ENCODE measurements at places on chromosomes 1 and 21.
A peak's percentile ranks its signal among the peaks of the same experiment; 100 is the strongest.

- no peak for DNase-seq
Observed at GRCh38 chr1:168833801-168834224, 104.8 kb upstream of the DPT start.

DNA sequence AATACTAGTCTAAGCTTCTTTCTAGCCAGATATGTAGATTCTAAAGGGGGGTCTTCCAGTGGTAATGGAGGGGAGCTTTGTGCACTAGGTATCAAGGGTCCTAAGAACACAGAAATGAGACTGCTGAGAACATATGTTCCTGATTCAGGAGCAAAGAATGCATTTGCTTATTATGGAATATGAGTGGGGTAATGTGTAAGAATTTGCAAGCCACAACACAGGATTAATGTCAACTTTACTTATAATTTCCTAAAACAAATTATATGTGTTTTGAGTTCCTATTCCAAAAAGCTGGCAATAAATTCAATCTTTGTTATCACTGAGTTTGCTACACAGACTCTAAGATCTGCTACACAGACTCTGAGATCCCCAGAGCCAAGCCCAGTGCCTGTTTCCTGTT, 357.0 kb upstream of the PTBP2 start:
- no peak for DNase-seq

DNA sequence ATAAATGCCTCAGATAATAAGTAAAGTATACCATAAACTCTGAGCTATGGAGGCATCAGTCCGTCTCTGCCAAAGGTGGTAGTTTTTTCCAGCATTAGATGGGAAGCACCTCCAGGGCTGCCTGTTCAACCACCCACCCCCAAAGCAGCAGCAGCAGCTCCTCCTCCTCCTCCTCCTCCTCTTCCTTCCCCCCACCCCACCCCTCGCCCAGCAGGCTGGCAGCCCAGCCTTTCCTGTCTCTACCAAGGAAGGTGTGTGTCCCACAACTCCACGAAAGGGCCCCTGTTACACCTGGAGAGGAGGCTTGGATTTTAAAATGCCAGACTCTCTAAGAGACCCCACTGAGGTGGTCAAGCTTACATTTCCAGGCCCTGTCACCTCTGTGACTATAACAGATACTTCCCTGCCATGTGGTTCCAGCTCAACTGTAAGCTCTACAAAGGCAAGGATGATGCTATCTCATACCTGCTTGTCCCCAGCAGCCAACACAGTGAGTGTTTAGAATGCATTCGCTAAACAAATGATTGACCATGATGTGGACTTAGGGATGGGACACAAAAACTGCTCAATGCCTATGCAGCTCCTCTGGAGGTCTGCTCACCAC, 76.7 kb downstream of the GFI1 start:
- DNase-seq = no peak

DNA sequence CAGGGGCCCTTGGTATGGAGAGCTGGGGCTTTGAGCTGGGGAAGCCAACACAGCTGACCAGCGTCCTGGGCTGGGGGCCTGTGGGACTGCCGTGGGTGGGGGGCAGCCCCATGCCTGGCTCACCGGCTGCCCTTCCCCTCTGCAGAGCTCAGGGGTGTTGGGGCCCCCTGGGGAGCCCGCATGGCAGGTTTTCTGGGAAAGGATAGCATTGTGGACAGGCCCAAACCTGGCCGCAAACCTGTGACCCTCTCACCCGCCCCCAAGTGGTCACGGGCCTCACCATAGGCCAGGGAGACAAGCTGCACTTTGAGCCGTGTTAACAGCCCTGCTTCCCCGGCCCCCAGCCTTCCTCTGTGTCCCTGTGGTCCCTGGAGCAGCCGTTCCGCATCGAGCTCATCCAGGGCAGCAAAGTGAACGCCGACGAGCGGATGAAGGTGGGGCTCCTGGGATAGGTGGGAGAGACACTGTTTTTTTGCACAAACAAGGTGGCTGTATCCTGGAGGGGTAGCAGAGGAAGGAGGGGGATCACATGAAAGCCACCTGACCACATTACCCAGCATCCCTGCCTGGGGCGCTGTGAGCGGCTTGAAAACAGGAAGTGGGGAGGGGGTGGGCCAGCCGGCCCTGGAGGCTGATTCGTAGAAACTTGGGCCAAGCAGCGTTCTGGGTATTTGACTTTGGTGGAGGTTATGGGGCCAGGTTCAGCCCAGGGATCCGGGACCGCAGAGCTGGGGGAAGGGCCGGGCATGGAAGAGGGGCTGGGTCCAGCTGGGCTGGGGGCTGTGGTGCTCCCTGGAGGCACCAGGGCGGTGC, 65.9 kb downstream of the PIK3CD start:
- peak; percentile 85 for DNase-seq

- DNase-seq = no peak
Observed at GRCh38 chr1:215899901-215900300, 332.8 kb downstream of the KCTD3 start.

- DNase-seq = no peak
Observed at GRCh38 chr1:43233631-43234030, 36.2 kb upstream of the TMEM125 start.

GRCh38 chr1:93186667-93187066, 6.1 kb downstream of the CCDC18 start:
- no peak for DNase-seq

GRCh38 chr1:168726719-168727118, 2.3 kb downstream of the DPT start:
- no peak for DNase-seq

DNA sequence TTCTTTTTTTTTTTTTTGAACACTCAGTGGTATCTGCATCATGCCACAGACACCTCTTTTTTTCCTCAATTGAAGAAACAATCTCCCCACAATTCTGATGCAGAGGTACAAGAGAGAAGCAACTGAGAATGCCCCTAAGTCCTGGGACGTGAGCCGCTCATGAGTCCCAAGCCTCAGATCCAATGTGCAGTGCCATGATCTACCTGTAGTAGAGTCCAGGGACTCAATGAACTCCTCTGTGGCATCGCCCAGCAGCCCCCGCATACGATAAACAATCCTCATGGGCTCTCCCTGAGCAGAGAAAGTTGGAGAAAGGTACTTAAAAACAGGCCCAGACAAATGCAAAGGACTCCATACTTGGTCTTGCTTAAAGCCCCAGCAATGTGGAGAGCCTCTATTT, 113.1 kb downstream of the UBR4 start:
- no peak for DNase-seq

DNA sequence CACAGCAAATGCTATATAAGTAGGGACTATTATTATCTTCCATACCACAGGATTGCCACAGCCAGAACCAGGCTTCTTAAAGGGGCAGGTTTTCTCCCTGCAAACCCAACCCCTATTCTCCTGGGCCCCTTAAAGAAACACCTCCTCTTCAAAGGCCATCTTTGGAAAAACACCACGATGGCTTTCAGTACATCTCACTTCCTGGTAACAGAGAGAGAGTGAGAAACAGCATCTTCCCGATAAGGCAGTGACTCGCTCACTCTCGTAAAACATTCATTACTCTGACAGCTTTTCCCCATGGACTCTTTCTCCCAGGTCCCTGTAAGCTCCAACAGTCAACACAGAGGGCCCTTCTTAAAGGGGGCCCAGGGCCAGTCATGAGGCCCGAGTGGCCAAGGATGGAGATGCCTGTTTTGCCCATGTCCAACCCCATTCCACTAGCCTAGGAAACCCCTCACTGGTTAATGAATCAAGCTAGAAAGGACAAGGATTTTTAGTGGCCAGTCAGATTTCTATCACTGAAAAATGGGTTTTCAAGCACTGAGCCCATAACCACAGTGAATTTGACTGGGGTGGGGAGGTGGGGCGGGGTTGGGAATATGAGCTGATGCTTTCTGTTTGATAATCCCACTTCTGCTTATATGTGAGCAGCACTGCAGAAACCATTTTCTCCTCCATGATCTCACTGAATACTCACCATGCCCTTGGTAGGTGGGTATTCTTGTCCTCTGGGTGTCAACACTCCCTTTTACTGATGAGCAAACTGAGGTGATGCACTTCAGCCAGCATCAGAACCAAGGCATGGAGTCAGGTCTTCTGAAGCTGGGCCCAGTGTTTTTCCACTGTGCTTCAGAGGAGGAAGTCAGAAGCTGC, 3.6 kb upstream of the NAV1 start:
- no peak for DNase-seq

DNA sequence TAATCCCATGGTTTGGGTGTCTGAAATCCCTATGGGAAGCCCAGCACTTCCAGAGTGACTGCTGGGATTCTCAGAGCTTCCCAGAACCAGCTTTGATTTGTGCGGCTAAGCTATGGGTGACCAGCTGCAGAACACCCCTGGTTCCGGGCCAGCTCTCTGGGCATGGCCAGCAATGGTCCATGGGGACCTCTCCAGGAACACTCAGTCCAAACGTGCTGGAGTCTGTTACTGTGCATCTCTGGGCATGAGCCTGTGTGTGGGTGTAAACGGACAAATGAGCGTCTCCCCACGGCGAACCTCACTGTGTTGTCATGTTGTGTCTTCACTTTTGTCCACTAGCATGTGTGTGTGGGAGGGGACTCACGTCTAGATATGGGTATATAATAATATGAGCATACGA, 54.4 kb downstream of the MAB21L3 start:
- DNase-seq = no peak

DNA sequence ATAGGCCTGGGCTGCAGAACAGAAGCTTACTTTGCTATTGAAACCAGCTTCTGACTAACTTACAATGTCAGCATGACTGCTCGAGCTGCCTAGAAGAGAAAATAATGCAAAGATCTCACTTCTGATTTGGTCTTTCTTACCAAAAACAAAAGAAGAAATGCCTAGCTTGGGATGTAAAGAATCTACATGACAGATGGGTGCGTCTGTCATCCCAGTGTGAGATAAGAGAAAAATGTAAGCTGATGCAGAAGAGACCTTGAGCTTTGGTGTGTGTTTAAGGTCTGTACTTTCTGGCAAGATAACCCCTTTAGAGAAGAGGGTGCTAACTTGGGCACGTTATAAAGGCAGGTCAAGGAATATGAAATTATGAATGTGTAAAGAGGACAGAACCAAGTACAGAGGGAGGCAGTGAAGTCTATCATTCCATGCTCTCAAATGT, 3.6 kb downstream of the FAM20B start:
- no peak for DNase-seq

GRCh38 chr1:89953131-89953626, 41.7 kb upstream of the ZNF326 start:
- DNase-seq = peak; percentile 26

DNA sequence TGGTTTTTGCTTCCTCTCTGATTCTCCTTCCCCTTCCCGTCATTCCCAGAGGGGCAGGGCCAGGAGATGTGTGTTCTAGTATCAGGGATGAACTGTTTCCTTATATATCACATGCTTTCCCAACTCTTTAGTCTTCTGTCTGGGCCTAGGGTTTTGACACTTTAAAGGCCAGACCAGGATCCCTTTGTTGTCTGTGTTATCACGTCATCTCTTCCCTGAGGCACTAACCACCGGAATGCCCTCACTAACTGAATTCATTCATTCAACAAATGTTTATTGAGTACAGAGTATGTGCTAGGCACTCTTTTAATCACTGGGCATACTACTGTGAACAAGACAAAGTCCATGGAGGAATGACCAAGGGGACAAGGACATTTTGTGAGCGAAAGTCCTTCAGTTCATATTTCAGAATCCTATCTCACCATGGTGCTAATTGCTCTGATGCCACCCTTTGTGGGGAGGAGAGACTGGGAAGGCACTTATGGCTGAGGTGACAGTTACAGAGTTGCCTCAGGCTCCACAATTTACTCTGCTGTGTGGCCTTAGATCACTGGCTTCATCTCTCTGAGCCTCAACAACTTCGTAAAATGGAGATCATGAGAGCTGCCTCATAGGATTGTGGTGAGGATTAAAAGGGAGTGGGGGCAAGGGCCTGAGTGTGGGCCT, 12.0 kb upstream of the ZNF362 start:
- no peak for DNase-seq

- no peak for DNase-seq
Observed at GRCh38 chr1:200895801-200896530, 1.3 kb downstream of the INAVA start.

DNA sequence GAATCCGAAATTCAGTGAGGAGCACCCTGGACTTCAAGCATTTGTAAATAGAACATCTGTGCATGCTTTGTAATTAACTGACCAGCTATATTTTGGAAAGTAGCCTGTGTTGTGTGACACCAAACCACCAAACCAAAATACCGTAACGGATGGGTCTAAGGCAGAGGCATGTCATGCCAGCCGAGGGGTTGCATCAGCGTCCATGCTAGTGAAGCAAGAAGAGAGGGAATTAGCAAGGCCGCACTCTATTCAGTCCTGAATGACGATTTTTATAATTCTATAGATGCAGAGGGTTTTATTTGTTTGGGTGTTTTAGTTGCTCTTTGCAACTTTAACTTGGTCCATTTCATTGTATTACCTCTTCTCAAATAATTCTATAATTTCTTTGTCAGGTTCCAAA, 116.8 kb upstream of the SMYD2 start:
- DNase-seq = no peak

DNA sequence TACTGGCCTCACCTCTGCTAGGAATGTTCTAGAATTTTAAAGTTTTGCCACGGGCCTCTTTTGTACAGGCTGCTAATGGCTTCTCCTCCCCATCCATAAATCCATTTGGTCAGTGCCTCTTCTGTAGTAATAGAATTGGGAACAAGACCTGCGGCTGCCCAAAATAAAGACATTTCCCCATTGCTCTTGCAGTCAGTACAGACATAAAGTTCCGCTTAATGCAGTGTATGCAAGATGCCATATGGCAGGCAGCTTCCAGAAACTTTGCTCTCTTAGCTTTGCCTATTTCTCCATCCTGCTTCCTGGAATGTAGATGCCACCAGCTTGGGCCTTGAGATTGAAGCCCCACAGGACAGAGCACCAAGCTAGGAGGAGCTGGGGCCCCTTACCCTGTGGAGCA, 3.7 kb upstream of the SLC2A5 start:
- DNase-seq = no peak

GRCh38 chr1:210597555-210598134, 268.9 kb downstream of the HHAT start:
- no peak for DNase-seq

- DNase-seq = no peak
Observed at GRCh38 chr1:201968202-201968925, 13.1 kb downstream of the TIMM17A start.

DNA sequence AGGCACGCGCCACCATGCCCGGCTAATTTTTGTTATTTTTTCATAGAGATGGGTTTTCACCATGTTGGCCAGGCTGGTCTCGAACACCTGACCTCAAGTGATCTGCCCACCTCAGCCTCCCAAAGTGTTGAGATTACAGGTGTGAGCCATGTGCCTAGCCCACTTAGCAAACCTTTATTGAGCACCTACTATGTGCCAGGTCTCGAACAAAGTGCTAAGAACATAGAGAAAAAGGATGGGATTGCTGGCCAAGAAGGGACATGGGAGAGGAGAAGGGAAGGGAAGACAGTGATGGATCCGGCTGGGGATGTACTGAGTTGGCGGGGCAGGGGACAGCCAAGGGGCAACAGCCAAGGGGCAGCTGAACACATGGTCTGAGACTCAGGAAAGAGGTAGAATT, 55.6 kb upstream of the RPL11 start:
- no peak for DNase-seq

GRCh38 chr1:232018231-232019025, 391.8 kb downstream of the DISC1 start:
- no peak for DNase-seq

Measured in stimulated activated CD4-positive, alpha-beta T cell treated with anti-CD3 and anti-CD28 coated beads, Interleukin-4, amount 100 ng/mL, for 24 hours (primary cell).